Esophagus mucosa (tissue), 1 donor: ENCODE measurements at places on chromosomes 2 and 18.

DNA sequence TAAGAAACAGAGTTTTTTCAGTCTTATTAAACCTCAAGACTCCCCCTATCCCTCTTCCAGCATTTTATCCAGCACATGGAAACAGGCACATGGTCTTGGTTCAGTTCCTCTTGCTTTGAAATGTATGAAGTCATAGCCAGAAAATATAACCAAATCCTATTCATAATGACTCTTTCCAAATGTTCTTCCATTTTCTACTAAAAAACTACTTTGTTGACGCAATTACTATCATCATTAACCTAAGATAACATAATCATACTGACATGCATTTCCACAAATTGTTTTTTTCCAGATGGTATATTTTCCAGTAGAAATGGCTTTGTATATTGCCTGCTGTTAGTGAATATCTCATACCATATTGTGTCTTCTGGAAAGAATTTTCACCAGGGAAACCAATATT lies 261.3 kb downstream of the PID1 start:
- no peak for ATAC-seq

DNA sequence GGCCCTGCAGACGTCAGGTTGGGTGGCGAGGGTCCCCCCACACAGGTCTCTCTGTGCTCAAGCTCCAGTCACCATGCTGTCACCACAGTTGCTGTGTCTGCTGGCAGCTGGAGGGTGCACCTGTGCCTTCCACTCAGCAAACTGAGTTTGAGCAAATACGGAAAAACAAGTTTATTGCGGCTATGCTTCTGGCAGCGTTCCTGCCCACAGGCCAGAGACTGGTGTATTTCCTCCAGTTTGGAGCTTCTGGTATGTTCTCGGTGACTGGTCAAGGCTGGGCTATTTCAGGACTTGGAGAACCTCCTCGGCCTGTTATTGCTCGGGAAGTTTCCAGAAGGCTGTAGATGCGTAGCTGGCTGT lies 132.6 kb downstream of the SEPTIN10 start:
- ATAC-seq: no peak

DNA sequence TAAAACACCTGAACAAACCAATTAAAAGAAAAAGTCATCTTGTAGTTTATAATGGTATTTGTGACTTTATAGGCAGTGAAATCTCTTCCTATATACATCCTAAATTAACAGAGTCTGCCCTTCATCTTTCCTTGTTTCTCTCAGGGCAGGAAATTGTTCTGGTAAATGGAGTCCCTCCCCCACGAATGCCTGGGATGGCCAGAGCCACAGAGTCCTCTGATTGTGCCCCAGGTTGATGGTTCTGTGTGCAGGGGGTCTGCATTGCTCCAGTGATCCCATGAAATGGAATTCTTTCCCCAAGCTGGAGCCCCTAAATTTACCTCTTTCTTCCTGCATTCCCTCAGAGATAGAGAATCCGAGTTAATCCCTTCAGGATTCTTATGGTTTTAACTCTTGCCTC lies 155.5 kb downstream of the MTX2 start:
- no peak for ATAC-seq

DNA sequence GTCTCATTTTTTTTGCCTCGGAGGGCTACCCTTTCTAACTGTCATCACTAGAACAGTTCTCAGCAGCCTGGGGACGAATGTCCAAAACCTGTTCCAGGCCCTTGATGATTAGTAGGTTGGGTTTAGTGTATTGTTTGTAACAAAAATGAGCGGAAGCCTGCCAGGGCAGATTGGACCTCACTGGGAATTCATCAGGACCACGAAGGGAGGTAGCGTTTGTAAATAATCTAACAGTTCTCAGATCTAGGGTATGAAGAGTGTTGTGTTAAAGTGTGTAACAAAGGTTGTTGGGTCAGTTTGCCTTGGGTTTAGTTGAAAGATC lies 799 bp downstream of the CEP68 start:
- no peak for ATAC-seq

- ATAC-seq: no peak
Observed at GRCh38 chr18:13716916-13717315, 9.4 kb downstream of the FAM210A start.

GRCh38 chr2:235278771-235279355 lies 215.0 kb upstream of the AGAP1 start:
- no peak for ATAC-seq

- ATAC-seq: no peak
Observed at GRCh38 chr2:37920570-37920969, 4.5 kb upstream of the RMDN2 start.

- peak; percentile 25 for ATAC-seq
Observed at GRCh38 chr2:38438133-38438882, 61.2 kb upstream of the ATL2 start.

GRCh38 chr2:197431858-197432257 lies 3.0 kb downstream of the SF3B1 start:
- ATAC-seq: no peak

DNA sequence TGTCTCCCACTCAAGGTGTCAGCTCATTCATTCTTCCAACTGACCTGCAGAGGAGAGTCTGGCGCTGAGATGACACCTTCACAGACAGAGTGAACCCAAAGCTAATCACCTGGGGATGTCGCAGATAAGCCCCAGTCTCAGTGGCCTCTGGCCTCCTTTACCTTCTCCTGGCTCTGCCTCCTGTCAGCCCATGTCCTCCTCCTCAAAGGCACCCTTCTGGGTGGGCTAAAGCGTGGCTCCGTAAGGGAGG lies 194.1 kb downstream of the MIB1 start:
- no peak for ATAC-seq

DNA sequence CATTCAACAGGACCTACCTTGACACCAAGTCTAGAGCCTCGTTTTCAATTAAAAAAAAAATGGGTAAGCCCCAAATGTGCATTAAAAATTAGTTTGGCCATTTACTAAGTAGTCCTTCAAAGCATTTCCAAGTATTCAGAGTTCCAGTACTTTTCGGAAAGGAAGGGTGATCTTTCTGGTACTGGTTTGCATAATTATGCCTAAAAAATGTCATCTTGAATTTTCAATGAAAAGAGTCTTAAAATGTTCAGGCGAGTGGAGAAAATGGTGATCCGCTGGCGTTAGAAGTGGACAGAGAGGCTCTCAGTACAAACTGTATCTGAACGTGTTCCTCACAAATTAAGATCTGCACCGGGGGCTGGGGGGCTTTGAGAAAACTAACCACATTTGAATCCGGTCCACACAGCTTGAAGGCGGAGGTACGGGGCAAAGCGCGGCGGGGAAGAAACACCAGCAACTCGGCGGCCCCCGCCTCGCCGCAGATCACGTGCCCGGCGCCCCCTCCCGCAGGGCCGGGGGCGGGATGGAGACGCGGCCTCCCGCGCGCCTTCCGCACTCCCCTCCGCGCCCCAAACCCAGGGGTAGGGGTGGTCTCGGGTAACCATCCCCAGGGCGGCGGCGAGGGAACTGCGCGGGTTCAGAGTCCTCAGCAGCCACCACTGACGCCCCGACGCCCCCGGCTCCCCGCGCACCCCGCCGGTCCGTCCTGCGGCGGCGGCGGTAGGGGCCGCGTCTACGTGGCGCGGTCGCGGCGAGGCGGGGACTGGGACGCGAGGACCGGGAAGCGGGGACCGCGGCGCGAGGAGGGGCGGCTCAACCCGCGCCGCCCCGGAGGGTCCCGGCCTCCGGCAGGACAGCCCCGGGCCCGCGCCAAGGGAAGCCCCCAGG lies 564 bp downstream of the LPIN2 start:
- no peak for ATAC-seq

- ATAC-seq: no peak
Observed at GRCh38 chr2:233692648-233693047, at the start of gene UGT1A6. TSS of gene UGT1A6 (plus strand) at chr2:233692890. CDS start at chr2:233693005, 115 bp downstream.

DNA sequence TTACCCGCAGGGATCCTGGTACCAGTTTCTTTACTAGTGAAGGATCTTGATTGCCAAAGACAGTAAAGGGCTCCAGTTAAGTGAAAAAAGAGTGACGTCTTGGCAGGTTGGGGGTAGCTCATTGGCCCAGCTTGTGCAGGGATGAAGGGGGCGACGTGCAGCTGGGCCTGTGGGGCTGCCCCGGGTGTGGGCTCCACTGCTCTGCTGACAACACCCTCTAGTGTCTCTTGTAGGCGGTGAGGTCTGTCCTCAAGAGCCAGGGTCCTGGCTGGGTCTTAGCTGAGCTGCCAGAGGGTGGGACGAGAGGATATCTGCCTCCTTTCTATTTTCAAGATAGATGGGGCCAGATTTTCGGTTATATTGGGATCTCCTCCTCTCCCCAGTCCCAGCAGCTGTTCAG lies 6.1 kb downstream of the ARHGEF4 start:
- ATAC-seq: no peak

DNA sequence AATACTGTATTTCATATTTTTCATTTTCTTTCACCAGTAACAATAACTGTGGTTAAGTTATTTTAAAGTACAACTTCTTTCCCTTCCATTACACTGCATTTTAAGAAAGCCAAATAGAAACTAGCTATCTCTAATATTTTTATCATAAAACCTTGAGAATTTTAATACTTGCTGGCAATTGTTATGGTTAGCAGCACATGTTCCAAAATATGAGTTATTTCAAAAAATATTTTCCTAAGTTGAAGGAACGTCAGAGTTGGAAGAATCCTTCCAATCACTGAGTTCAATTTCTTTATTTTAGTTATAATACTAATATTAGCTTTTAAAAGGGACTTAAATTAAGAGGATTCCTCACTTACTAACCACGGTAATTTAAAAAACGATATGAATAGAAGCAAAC lies 68.4 kb downstream of the SCN9A start:
- no peak for ATAC-seq

- no peak for ATAC-seq
Observed at GRCh38 chr2:15173501-15173900, 387.6 kb downstream of the NBAS start.

DNA sequence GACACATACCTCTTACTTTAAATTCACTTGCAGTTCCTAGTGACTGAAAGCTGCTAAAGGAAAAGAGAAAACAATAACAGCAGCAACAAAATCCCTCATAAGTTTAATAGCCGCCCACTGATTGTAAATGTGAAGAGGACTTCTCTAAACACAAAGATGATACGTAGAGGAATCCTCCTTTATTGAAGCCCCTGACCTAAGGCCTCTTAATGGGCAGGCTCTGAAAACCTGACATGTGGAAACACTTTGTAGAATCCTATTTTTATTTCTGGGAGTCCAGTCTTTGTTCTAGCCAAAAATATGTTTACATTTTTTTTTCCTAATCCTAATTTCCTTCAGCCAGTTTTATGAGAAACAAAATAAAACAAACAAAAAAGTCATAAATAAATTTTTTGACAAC lies 1277.7 kb upstream of the CELF4 start:
- ATAC-seq: no peak

- ATAC-seq: no peak
Observed at GRCh38 chr2:8310557-8311455, 371.1 kb upstream of the ID2 start.
